ENCODE measurements at places on chromosomes 2 and 18.

DNA sequence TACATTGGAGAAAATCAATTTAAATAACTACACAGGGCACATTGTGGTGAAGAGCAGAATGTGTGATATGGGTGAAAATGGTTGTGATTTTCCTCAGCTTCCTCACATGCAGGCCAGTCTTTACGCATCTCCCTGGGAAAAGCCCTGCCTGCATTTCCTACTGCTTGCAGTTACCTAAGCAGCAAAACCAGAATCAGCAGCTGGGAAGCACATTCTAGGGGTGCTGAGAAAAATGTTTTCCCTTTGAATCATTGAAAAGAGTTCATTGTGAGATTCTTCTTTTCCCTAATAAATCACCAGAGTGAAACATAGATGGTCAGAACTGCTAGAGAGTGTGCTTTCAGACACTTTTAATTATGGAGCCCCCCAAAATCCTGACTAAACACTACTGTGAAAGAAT lies 656.0 kb downstream of the TDRD15 start:
- H3K27me3 ChIP-seq, result no peaks in the 10 kb centered on the region
- no peak overlapping the region for H3K27ac ChIP-seq
- no peak overlapping the region for H3K4me3 ChIP-seq

DNA sequence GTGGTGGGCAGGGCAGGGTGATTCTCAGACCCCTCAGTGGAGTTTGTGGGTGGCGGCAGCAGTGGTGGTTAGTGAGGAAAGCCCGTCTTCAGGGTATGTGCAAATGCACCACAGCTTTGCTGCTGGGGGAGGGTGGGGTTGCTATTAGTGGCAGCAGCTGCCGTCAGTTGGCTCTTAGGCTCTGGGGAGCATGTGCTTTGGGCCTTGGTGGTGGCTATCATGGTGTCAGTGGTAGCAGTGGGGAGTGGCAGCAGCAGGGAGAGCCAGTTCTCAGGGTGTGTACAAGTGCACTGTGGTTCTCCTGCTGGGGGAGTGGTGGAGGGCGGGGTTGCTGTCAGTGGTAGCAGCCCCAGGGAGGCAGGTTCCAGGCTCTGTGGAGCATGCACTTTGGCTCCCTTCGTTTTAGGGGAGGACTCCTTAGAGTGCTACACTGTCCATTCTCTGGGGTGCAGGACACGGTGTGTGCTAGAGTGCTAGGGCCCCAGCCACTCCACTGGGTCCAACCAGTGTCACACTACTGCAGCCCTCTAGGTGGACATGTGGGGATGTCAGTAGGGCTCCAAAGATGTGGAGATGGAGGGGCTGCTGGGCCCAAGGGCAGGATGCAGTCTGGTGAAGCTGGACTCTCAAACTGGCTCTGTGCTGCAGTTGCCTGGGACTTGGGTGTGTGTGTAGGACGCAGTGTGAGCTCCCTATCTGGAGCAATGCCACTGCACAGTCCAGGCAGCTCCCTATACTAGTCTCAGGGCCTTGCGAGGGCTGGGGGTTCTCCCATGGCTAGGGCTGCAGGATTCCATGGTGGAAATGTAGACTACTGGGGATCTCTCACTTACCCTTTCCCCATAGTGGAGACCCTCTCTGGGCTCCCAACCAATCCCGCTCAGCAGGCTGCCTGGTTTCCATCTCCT lies 45.3 kb downstream of the ADCYAP1 start:
- no peak overlapping the region for H3K4me3 ChIP-seq
- no peaks in the 10 kb centered on the region for H3K27me3 ChIP-seq
- H3K4me1 ChIP-seq, result no peaks in the 10 kb centered on the region
- no peak for DNase-seq

GRCh38 chr18:23095463-23095862 lies 39.8 kb upstream of the CABLES1 start:
- no peak overlapping the region for H3K27ac ChIP-seq
- DNase-seq, result no peak
- no peaks in the 10 kb centered on the region for H3K27me3 ChIP-seq
- no peaks in the 10 kb centered on the region for H3K36me3 ChIP-seq
- no peaks in the 10 kb centered on the region for H3K4me1 ChIP-seq

GRCh38 chr2:216436383-216436782 lies 24.1 kb downstream of the SMARCAL1 start:
- H3K4me3 ChIP-seq, result no peak overlapping the region
- H3K4me1 ChIP-seq, result no peaks in the 10 kb centered on the region
- H3K36me3 ChIP-seq, result peaks cover 31% of the 10 kb centered on the region
- no peak overlapping the region for H3K27ac ChIP-seq
- no peak for DNase-seq

DNA sequence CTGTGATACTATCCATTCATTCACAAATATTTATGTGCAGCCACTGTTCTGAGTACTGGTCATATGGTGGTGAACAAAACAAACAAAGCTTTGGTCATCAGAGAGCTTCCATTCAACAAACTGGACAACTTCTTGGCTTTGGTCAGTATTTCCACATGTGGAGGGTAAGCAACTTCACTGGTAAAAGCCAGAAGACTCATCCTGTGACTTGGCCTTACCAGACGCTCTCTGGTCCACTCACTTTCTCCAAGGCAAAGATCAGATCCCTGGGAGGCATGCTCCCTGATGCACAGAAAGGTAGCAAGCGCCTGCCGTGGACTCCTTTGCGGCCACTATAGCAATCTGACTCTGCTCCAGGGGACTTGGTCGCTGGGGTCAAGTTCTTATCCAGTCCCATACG lies 179.5 kb downstream of the EN1 start:
- no peaks in the 10 kb centered on the region for H3K36me3 ChIP-seq
- H3K4me3 ChIP-seq, result no peak overlapping the region
- H3K27ac ChIP-seq, result no peak overlapping the region
- no peaks in the 10 kb centered on the region for H3K27me3 ChIP-seq
- H3K4me1 ChIP-seq, result no peaks in the 10 kb centered on the region

- no peak for DNase-seq
- H3K27ac ChIP-seq, result no peak overlapping the region
- no peaks in the 10 kb centered on the region for H3K4me1 ChIP-seq
- no peak overlapping the region for H3K4me3 ChIP-seq
- H3K27me3 ChIP-seq, result no peaks in the 10 kb centered on the region
Observed at GRCh38 chr18:8177330-8178016, 431.8 kb upstream of the RAB12 start.

DNA sequence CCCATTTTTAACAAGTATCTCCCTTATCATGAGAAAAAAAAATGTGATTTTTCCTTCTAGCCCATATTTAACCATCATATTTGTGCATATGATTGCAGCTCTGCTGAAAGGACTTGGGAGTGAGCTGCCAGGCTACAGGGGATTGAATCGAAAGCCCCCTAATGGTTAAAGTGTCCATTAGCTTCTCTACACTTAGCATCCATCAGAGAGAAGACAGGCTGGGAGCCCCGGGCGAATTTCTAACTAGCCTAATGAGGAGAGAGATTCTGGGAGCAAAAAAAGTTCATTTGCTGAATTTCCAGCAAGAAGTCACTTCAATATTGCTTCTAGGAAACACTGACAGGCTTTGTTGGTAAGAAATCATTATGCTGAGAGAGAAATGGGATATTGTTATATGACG lies 848.8 kb downstream of the TDRD15 start:
- H3K36me3 ChIP-seq, result no peaks in the 10 kb centered on the region
- H3K27me3 ChIP-seq, result no peaks in the 10 kb centered on the region
- H3K27ac ChIP-seq, result no peak overlapping the region
- no peaks in the 10 kb centered on the region for H3K4me1 ChIP-seq
- no peak for DNase-seq

DNA sequence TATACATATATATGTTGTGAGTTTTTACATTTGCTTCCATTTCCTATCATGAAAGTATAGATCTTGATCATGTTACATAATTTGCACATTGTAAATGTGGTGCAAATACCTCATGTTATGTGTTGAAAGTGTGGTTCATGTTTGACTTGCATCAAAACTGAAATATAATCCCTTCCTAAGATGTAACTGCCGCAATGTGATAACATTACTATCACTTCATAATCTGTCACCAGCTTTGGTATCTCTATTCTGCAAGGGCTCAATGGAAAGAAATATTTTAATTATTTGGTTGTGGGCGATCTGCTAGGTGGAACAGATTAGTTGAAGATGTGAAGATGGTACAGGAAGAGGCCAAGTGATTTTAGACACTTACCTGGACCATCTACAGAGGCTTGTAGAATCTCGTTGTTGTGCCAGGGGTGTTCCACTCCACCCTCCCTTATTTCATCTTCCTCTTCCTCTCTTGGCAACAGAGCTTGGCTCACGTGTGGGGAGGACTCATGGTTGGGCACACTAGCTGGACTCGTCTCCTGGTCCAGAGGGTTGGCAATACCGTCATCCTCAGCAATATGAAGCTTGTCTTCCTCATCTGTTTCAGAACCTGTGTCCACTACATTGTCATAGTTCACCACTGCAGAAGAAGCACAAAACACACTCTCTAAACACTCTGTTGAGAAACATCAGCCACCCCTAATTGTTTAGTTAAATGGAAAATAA lies 90.4 kb downstream of the ZEB2 start:
- H3K27ac ChIP-seq, result no peak overlapping the region
- peaks cover 3% of the 10 kb centered on the region for H3K4me1 ChIP-seq
- no peaks in the 10 kb centered on the region for H3K36me3 ChIP-seq
- no peak overlapping the region for H3K4me3 ChIP-seq
- no peak for DNase-seq

- no peaks in the 10 kb centered on the region for H3K36me3 ChIP-seq
- H3K27ac ChIP-seq, result no peak overlapping the region
- no peaks in the 10 kb centered on the region for H3K4me1 ChIP-seq
- no peak for DNase-seq
- no peaks in the 10 kb centered on the region for H3K27me3 ChIP-seq
- no peak overlapping the region for H3K4me3 ChIP-seq
Observed at GRCh38 chr18:78683191-78684010, 296.2 kb upstream of the SALL3 start.

DNA sequence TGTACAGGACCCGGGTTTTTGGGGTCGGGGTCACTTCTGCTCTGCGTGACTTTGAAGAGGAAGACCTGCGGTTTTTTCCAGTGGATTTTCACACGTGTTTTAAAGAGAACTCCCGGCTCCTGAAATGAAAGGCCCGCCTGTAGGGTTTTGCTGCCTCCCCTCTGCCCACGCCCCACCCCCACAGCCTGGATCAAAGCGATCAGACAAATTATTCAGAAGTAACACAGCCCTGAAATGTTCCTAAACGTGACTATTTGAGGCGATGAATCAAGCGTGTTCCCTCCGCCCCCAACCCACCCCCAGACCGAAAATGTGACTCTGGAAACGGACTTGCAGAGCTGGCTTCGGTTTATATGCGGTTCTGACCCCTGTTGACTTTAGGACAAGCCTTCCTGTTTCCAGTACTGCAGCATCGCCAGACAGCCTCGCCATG lies 28.7 kb upstream of the SMIM21 start:
- no peaks in the 10 kb centered on the region for H3K27me3 ChIP-seq
- DNase-seq, result no peak
- H3K4me3 ChIP-seq, result peak overlapping the region; percentile 37
- H3K36me3 ChIP-seq, result no peaks in the 10 kb centered on the region
- peak overlapping the region; percentile 68 for H3K27ac ChIP-seq
- H3K4me1 ChIP-seq, result no peaks in the 10 kb centered on the region

DNA sequence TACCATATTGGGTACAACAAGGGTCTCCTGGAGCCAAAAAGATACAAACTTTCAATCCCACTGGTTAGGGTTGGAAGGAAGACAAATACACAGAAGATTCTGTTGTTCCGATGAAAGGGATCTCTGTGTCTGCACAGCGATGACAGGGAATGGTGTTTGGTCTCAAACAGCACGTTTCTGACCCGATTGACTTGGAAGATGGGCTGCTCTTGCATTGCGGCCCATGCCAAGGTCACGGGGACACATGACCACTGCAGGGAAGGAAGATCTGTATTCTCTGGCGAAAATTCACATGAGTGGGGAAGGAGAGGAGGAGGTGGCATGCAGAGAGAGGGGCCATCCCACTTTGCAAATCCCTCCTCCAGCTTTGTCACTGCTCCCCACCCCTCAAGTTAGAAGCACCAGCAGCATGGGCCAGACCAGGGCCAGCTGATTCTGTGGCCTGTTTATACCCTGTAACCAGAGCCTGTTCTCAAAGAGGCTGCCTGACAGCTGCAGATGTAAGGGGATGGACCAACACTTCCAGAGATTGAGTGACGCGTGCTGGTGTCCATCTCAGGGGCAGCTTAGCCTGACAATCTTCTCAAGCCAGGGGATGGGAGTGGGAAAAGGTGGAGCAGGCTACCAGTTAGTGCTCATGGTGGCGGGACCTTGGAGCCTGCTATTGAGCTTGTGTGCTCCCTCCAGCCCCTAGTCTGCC lies 57.2 kb downstream of the TNP1 start:
- no peak overlapping the region for H3K27ac ChIP-seq
- no peak for DNase-seq
- H3K36me3 ChIP-seq, result no peaks in the 10 kb centered on the region
- H3K4me1 ChIP-seq, result peaks cover 4% of the 10 kb centered on the region
- no peak overlapping the region for H3K4me3 ChIP-seq

DNA sequence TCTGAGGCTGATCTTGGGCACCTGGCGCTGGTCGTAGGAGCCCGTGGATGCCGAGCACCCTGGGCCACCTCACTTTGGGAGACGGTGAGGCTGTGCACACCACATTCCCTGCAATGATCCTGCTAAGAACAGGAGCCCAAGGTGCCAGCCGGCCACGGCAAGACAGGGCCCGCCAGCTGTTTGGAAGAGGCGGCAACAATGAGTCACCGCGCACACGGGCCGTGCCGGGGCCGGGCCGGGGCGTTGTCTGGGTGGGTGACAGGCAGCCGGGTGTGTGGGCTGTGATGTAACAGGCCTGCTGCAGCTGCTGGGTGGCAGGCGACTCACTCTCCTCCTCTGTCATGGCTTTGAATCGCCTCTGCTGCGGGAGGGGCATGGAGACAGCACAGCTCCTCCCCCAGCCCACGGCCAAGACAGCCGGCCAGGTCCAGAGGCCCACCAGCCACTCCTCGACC lies 49.7 kb upstream of the ODC1 start:
- DNase-seq, result peak; percentile 19
- H3K27me3 ChIP-seq, result no peaks in the 10 kb centered on the region
- H3K4me3 ChIP-seq, result no peak overlapping the region
- no peaks in the 10 kb centered on the region for H3K36me3 ChIP-seq
- H3K4me1 ChIP-seq, result peaks cover 50% of the 10 kb centered on the region

GRCh38 chr2:122486705-122487415 lies 731.4 kb downstream of the TSN start:
- DNase-seq, result no peak
- no peak overlapping the region for H3K27ac ChIP-seq
- no peaks in the 10 kb centered on the region for H3K4me1 ChIP-seq
- no peaks in the 10 kb centered on the region for H3K36me3 ChIP-seq
- no peak overlapping the region for H3K4me3 ChIP-seq
- no peaks in the 10 kb centered on the region for H3K27me3 ChIP-seq

GRCh38 chr2:120731175-120731574 lies 4.5 kb upstream of the GLI2 start:
- H3K27ac ChIP-seq, result no peak overlapping the region
- H3K36me3 ChIP-seq, result no peaks in the 10 kb centered on the region
- peaks cover 3% of the 10 kb centered on the region for H3K27me3 ChIP-seq
- no peak for DNase-seq
- no peak overlapping the region for H3K4me3 ChIP-seq

- H3K27me3 ChIP-seq, result no peaks in the 10 kb centered on the region
- H3K36me3 ChIP-seq, result no peaks in the 10 kb centered on the region
- peaks cover 24% of the 10 kb centered on the region for H3K4me1 ChIP-seq
- DNase-seq, result no peak
- no peak overlapping the region for H3K4me3 ChIP-seq
Observed at GRCh38 chr18:57624988-57625387, 3.4 kb upstream of the NARS1 start.

- no peak overlapping the region for H3K4me3 ChIP-seq
- H3K36me3 ChIP-seq, result no peaks in the 10 kb centered on the region
- no peak for DNase-seq
- H3K27ac ChIP-seq, result no peak overlapping the region
Observed at GRCh38 chr2:10188211-10188610, 65.7 kb downstream of the RRM2 start.
